Stimulated activated CD8-positive, alpha-beta memory T cell treated with anti-CD3 and anti-CD28 coated beads, Interleukin-2, amount 100 ng/mL, for 1 hour (primary cell): ENCODE measurements at places on chromosomes 13 and 19.

DNA sequence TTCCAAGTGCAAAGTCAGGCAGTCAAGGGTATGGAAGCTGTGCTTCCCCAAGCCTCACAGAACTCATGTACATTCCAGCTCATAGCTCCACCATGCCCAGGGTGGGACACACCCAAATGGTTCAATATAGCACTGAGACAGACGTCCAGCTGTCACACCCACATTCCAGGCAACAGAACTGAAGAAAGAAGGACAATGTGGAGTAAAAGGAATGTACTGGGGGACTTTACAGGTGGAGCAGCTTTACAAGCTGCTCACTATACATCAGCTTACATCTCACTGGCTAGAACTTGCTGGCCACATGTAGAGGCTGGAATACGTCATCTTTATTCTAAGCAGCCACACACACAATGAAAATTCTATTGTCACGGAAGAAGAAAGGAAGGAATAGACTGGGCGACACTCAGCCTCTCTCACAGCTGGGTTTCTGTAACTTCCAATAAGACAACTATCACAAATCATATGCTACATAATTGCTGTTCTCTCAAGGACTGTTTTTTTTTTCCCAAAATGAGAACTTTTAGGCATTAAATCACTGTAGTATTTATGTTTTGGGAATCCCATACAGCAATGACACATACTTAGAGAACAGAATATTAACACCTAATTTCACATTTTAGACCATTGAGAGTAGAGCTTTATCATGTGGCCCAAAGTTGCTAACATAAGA, 86.1 kb downstream of the KLF12 start:
- DNase-seq, result no peak

DNA sequence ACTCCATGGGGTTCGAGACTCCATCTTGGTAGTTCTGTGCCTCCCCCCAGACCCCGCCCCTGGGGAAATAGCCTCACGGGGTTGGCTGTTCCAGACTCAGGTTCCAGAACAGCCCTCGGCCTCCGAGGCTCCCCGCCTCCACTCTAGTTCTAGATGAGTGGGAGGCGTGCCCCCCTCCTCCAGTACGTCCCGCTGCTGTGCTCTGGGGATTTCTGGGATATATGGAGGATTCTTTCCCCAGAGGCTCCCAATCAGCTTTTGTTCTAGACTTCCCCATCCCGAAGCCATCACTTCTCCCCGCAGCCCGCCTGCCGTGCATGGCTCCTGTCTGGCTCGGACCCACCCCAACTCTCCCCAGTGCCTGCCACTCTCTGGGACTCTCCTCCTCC, 1.9 kb upstream of the CACNG7 start:
- no peak for DNase-seq

GRCh38 chr19:15635016-15635805, 5.5 kb upstream of the CYP4F3 start:
- DNase-seq, result no peak

DNA sequence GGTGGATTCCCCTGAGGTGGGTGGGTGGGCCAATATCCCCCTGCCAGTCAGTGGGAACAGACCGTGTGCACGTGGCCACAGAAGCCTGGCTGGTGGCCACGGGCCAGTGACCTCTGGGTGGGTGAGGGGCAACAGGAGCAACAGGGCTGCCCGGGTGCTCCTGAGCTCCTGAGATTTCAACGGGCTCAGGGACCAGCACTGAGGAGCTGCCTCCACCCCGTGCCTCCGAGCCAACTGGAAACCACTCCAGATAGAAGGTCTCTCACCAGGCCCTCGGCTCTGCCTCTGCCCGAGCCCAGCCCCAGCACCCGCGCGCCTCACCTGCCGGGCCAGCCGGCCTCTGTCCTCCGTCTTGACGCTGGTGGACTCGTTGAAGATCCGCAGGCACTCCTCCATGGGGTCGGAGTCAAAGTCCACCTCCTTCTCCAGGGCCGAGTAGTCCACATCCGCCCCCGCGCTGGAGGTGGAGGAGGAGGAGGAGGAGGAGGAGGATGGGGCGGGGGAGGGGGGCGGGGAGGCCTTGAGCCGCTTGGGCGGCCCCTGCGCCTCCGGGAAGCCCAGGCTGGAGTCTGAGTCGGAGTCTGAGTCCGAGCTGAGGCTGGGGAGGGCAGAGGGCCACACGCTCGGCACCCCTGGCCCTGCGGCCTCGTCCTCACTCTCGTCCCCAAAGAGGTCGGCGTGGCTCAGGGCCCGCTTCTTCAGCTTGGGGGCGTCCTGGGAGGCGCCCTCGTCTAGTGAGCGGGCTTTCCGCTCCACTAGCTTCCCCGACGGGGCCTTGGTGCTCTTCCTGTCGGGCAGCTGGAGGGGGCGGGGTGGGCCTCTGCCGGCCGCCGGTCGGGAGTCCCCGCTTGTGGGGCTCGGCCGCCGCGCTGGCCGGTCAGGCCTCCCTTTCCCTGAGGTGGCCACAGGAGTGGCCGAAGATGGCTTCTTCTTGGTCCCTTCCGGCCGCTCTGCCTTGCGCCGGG, 14.8 kb upstream of the ATP8B3 start:
- DNase-seq, result no peak

DNA sequence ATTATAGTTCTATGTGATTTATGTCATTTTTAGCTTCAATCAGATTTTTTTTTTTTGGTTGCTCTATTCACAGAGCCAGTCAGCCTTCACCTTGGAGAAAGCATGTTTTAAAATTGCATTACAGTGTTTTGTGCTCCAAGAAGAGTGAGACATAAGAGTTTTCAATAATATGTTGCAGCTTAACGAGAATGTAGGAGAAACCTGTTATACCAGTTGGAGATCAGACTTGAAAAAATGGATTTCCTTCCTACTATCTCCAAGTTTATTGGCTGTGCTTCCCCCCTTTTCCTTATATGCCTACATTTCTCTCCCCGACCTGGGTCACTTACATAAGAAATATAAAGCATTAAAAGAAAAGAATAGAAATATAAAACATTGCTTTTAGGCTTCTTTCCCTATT, 123.9 kb upstream of the ARGLU1 start:
- no peak for DNase-seq

DNA sequence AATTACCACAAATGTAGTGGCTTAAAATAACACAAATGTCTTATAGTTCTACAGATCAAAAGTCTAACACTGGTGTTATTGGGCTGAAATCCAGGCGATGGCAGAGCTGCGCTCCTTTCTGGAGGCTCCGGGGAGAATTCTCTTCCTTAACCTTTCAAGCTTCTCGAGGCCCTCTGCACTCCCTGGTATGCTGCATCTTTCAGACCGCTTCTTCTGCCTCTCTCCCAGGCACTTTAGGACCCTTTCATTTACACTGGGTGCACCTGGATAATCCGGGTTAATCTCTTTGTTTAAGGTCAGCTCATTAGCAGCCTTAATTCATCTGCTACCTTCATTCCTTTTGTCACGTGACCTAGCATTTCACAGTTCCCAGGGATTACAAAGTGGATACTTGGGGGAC, 211.3 kb upstream of the RFC3 start:
- DNase-seq, result no peak

DNA sequence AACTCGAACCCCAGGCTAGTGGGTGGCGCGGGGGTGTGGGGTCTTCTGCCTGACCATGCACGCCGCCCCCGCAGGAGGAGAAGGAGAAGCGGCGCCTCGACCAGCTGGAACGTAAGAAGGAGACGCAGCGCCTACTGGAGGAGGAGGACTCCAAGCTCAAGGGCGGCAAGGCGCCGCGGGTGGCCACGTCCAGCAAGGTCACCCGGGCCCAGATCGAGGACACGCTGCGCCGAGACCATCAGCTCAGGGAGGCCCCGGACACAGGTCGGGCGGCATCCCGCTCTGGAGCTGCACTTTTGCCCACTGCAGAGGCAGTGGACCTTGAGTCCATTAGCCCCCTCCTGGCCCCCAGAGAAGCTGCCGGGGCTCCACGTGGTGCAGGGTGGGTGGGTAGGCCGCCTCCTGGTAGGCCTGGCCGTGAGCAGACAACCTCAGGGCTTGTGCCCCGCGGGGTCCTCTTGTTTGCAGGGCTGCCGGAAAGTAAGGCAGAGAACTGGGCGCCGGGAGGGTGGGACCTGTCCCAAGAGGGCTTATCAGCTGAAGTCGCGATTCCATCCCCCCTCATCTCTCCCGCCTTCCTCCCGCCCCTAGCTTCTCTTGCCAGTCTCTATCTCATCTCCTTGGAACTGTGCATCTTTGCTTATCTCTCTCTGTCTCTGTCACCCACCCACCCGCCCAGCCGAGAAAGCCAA, 9.9 kb downstream of the CCDC124 start:
- DNase-seq, result no peak

GRCh38 chr19:39847525-39847924, 1.3 kb upstream of the FBL start:
- DNase-seq, result no peak

GRCh38 chr13:100039740-100040139, 49.2 kb upstream of the PCCA start:
- no peak for DNase-seq

- no peak for DNase-seq
These were observed 37.2 kb downstream of the STK24 start for GRCh38 chr13:98539666-98540065.

DNA sequence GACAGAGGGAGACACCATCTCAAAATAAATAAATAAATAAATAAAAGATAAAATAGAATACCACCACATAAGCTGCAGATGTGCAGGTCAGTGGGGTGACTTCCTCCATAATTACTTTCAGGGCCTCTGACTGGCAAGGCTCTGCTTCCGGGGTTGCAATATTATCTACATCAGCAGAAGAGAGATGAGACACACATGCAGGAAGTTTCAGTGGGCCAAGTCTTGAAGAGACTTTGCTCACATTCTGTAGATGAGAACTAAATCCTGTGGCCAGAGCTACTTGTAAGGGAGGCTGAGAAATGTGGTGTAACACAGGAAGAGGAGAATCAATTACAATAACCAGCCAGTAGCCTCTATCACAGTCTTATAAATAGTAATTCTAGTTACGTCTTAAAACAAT, 89.9 kb upstream of the MAB21L1 start:
- DNase-seq, result no peak

GRCh38 chr19:1065606-1066109, 1.3 kb upstream of the ARHGAP45 start:
- no peak for DNase-seq

DNA sequence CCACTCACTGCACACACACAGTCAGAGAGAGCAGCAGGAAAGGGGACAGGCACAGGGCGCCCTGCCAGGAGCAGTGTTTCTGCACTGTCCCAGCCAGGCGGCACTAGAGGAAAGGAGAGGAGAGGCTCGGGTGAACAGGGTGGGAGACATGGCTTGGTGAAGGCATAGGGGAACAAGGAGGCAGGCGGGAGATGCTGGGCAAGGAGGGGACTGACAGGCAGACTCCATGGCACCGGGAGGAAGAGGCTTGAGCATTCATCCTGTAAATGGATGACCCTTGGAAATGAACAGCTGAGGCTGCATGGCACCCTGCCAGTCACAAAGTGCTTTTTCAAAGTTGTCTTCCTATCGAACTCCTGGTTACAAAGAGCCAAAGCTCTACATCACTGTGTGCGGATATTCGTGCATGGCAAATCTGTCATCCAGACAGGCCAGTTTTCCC, 22.4 kb downstream of the MED26 start:
- DNase-seq, result no peak

DNA sequence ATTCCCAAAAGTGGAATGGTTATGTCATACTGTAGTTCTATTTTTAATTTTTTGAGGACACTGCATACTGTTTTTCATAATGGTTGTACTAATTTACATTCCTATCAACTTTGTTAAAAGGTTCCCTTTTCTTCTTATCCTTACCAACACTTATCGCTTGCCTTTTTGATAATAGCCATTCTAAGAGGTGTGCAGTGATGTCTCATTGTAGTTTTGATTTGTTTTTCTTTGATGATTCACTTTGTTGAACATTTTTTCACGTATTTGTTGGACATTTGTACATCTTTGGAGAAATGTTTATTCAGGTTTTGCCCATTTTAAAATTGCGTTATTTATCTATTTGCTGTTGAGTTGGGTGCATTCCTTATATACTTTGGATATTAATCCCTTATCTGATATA, 188.8 kb upstream of the SPRY2 start:
- DNase-seq, result no peak

- DNase-seq, result no peak
These were observed 2.6 kb upstream of the PSG11 start for GRCh38 chr19:43028866-43029265.

GRCh38 chr19:11421371-11422098, 2.4 kb upstream of the RGL3 start:
- peak; percentile 24 for DNase-seq

- no peak for DNase-seq
These were observed 192.2 kb upstream of the SPRY2 start for GRCh38 chr13:80533175-80533574.

- DNase-seq, result no peak
These were observed 20.3 kb downstream of the RFX1 start for GRCh38 chr19:13985771-13986347.

DNA sequence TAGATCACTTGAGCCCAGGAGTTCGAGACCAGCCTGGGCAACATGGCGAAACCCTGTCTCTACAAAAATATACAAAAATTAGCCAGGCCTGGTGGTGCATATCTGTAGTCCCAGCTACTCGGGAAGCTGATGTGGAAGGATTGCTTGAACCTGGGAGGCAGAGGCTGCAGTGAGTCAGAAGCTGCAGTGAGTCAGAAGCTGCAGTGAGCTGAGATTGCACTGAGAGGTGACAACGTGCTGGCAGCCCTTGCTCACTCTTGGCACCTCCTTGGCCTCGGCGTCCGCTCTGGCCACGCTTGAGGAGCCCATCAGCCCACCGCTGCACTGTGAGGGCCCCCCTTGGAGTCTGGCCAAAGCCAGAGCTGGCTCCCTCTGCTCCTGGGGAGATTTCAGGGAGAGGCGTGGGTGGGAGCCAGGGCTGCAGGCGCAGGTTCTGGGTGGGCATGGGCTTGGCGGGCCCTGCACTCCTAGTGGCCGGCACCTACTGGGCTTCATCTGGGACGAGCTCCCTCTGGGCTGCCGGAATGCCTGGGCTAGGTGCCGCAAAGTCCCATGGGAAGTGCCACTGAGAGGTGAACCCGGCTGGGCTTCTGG, 39.5 kb upstream of the RPL21 start:
- no peak for DNase-seq

DNA sequence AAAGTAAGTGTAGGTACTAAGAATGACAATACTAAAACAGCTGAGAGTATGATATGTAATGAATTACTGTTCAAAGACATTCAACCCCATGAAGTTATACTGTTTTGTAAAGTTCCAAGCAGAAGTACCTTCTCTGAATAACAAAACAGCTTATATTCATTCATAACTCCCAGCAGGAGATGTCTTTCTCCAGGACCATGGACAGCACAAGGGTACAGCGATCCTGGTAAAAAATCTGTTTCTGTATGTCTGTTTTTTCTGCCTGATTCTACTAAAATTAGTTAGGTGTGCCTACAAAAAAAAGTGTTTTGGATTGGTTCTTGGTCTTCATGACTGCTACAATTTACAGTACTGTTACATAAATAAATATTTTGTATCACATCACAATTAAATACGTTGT, 172.5 kb upstream of the SLITRK5 start:
- no peak for DNase-seq

GRCh38 chr13:110391273-110391672, 84.2 kb downstream of the COL4A2 start:
- no peak for DNase-seq

GRCh38 chr13:49367640-49368422, 76.0 kb downstream of the CAB39L start:
- no peak for DNase-seq
